ENCODE measurements at places on chromosomes 1 and 21. TPM values are rescaled to one million over a fixed set of nuclear protein-coding genes. Genes with fewer than 3 reads are reported as not detected.

Gene GPX7
- total RNA-seq = not detected

Gene CRP
- total RNA-seq = not detected

Gene FCRLB
- total RNA-seq = 1.7 TPM

Gene PYHIN1
- total RNA-seq = not detected

Gene S100A9
- total RNA-seq = 0.65 TPM

Gene PPFIA4
- 1.1 TPM for total RNA-seq

Gene FCGR1A
- not detected for total RNA-seq

Gene RGS7
- 0.07 TPM for total RNA-seq

Gene SLC5A9
- total RNA-seq = not detected

Gene GCSAML
- not detected for total RNA-seq

Gene DNALI1
- not detected for total RNA-seq

Gene ATAD3C
- total RNA-seq = not detected

Gene CCDC185
- total RNA-seq = 0.13 TPM

Gene RHBG
- total RNA-seq = not detected

Gene TMIGD3
- total RNA-seq = not detected

Gene ABCB10
- total RNA-seq = 19.6 TPM

Gene KRTAP21-2
- total RNA-seq = not detected

Gene OPRD1
- total RNA-seq = 0.06 TPM

Gene RNU1-1
- total RNA-seq = not detected

Gene TPTE
- not detected for total RNA-seq

Gene SERPINC1
- total RNA-seq = not detected

Gene UBL4B
- not detected for total RNA-seq
